ENCODE measurements at places on chromosomes 3 and 15.

GRCh38 chr15:73295630-73296286 is 73.0 kb downstream of the HCN4 start:
- no peak for DNase-seq

- DNase-seq, result no peak
These were observed 75.8 kb downstream of the STXBP5L start for GRCh38 chr3:120983841-120984240.

GRCh38 chr3:50158530-50159146 is 3.5 kb downstream of the SEMA3F start:
- no peak for DNase-seq

- no peak for DNase-seq
These were observed 27.0 kb upstream of the TFG start for GRCh38 chr3:100682056-100682853.

- DNase-seq, result no peak
These were observed 43.1 kb downstream of the FSTL1 start for GRCh38 chr3:120407508-120408287.

DNA sequence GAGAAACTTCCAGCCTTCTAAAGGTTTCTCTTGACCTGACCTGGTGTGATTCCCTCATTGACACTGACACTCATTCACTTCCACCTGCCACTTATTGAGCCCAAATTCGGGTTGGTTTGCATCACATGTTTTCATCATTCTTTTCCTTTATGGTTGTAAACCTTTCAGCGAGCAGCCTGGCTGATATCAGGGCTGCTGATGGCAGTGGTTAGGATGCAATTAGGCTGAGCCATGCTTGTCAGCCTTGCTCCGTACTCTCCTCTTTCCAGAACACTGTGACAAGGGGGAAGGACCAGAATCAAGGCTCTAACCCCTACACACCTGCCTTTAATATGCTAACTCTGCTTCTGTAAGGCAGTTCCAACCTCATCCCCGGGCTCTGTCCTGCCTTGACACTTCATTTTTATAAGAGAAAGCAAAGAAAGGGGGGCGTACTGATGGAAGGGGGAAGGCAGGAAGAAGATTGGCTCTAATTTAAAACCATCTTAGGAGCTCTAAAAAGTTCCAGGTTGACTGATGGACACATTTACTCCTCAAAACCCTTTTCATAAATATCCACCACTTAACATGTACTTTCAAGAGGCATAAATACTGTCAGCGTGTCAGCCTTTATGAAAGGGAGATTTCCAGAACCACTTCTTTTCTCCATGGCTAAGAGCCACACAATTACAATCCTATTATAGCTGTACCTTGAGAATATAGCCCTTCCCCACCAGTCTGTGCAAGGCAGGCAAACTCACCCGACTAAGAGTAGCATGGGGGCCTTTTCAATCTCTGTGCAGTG is 5.7 kb downstream of the NMNAT3 start:
- DNase-seq, result no peak

GRCh38 chr15:54571576-54571975 is 593.3 kb downstream of the UNC13C start:
- no peak for DNase-seq

GRCh38 chr15:67992834-67993233 is 61.3 kb upstream of the PIAS1 start:
- no peak for DNase-seq

DNA sequence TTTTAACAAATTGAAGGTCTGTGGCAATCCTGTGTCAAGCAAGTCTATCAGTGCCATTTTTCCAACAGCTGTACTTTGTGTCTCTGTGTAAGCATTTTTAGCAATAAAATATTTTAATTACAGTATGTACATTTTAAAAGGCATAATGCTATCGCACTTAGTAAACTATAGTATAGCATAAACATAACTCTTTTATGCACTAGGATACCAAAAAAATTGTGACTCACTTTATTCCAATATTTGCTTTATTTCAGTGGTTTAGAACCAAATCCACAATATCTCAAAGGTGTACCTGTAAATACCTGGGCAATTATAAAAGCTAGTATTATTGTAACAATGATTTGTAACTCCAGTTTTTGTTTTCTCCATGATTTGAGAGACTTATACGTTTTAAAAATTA is 46.5 kb downstream of the FRMD5 start:
- no peak for DNase-seq

DNA sequence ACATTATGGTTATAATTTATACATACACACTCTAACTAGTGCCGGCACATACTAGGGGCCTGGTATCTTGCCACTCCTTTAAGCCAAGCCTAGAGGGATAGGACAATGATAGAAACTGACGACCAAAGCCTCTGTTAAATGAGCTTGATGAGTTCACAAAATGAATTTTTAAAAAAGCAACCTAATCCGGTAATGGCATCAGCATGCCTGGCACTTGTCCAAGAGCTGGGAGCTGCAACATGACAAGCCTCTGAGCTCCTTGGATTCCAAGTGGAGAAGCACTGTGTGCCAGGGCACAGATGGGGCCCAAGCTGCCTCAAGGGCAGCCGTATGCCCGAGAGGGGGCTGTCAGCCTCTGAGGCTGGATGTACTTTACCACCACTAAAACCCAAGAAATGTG is 9.7 kb downstream of the ETV5 start:
- DNase-seq, result no peak

DNA sequence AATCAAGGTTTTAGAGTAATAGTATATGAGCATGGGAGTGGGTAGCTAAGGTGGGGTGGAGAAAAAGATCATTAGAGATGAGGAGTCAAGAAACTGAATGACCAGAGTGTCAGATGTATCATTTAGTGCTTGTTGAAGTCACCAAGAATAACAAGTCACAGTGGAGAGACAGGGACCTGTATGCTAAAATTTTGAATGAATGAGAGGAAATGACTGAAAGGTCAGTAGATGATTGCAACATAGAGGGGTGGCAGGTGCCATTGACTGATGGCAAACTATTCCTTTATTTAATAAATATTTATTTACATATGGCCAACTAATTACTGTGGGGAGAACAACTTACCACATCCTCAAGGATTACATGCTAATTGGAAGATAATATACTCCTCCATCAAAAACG is 75.0 kb upstream of the ANKRD28 start:
- DNase-seq, result no peak

GRCh38 chr15:73626072-73626471 is 7.1 kb downstream of the NPTN start:
- DNase-seq, result no peak

- DNase-seq, result no peak
These were observed 16.9 kb downstream of the NR2F2 start for GRCh38 chr15:96347181-96348111.

DNA sequence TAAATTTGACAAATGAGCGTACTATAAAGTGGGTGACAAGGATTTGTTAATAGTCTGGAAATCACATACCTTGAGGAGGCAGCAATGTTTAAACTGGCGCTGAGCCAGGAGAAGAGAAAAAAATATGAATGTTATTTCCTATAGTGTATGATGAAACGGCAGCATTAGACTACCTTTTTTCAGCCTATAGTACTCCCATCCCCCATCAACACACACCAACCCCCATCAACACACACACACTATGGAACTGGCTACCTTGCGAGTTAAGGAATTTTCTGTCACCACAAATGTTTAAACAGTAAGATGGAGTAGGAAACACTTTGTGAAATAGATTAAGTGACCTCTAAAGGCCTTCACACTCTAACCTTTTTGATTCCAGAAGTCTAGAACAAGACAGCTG is 46.8 kb upstream of the ZCWPW2 start:
- DNase-seq, result no peak

DNA sequence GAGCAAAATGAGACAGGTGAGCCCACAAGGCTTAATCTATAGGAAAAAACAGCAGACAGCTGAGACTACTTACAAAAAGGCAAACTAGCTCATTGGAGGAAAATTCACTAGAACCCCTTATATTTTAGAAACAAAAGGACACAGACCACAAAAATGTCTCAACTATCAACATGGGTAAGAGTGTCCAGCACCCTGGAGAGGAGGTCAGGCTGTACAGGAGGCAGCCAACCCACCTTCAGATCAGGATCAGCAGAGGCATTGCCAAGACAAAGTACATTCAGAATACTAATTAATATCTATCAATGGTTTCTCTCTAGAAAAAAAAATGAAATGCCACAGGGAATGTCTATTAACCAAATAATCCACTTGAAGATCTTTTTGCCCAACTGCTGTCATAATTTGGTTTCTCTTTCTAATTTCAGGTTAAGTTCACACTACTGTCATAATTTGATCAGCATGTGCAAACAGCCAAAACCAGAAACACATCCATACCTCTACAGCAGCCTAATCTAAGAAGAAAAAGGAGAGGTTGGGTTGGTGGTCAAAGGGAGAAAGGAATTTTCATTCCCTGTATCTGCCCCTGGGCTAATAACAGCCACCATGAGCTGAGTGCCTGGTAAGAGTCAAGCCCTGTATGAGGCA is 26.0 kb upstream of the THBS1 start:
- no peak for DNase-seq

DNA sequence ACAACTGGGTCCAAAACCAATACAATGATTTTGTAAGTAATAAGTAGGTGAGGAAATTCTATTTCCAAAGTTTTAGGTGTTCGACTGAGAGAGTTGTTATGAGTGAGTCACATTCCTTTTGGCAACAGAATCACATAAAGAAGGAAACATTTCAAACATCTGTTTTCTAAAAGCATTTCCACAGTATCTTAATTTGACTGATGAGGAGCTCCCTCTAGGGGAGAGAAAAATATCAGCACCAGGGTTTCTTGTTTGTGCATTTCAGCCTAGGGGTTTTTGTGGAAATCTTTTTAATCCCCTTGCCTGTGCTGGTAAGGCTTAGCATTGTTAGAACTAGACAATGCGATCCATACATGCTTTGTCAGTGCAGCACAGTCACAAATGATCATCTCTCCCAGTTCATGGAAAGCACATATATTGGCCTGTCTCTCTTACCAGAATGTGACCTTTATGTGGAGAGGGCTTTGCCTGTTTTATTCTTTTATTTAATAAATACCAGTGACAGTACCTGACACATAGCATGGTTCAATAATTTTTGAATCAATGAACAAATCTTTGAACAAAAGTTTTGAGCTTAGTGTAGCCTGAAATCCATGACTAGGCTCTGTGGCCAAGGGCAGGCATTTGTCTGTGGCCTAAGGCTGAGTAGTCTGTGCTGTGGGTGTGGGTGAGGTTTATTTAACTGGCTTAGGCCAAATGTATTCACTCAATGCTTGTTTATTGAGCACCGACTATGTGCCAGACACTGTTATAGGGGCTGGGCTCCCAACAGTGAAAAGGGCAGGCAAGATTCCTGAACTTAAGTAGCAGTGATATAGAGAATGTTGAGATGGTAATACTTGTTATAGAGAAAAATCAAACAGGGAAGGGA is 21.1 kb upstream of the IQCF6 start:
- DNase-seq, result no peak

GRCh38 chr3:42572278-42572677 is 9.5 kb downstream of the SEC22C start:
- DNase-seq, result no peak

GRCh38 chr3:190385731-190386688 is 2.0 kb upstream of the CLDN16 start:
- DNase-seq, result no peak

GRCh38 chr3:102480139-102480538 is 45.3 kb downstream of the ZPLD1 start:
- DNase-seq, result no peak

DNA sequence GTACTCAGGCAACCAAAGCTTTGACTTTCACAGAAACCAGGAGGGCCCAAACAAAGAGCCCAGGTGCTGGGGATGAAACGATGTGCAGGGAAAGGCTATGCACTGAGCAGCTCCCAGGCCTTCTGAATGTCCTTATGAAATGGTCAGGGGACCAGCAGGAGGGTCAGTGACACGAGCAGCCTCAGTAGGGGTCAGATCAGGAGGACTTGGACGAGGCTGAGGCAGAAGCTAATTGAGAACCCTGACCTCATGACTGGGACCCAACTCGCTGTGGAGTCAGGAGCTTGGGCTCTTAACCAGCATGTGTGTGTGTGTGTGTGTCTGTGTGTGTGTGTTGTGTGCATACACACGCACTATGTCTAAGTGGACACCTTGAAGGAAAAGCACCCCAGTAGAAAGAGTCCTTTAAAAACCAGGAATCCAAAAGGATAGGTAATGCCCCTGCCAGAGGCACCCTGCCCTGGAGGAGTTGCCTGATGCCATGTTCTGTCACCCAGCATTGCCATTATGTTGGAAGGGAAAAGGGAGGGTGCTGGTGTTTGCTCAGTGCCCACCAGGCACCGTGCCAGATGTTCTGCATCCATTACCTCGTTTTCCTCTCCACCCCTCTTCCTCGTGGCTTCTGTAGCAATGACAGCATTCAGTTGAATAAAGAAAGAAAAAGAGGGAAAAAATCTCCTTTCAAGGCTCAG is 50.9 kb downstream of the CORO2B start:
- no peak for DNase-seq
